ENCODE measurements at places on chromosomes 1 and 21.

GRCh38 chr21:39125752-39126485 is 57.3 kb downstream of the PSMG1 start:
- peak; percentile 42 for DNase-seq

GRCh38 chr1:22088331-22088730 is 35.8 kb downstream of the CDC42 start:
- no peak for DNase-seq

DNA sequence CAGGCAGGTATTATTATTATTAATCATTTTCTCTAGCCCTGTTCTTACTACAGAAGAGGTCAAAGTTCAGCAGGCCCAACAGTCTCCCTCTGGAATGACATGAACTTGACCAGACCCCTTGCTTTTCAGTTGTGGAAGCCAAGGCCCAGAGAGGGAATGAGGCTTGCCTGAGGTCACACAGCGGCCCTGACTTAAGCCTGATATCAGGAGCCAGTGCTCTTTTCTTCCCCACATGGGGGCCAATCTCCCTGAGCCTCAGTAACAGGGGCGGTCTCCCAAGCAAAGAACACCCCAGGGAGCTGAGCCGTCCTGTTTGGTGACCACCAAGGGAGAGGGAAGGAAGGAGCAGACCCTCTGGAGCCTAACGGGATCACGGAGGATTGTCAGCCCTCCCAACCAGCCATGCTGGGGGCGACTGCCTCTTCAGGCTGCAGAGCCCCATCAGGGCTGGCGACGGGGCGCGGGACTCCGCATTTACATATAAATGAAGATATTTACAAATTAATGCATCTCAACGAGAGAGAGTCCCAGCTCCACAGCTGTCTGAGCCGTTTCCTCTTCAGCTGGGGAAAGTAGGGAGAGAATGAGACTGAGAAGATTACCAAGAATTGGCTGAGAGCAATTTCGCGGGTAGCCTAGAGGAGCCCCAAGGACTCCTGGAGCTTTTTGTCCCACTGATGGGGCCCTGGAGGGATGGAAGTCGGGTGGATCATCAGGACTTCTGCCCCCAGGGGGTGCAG is 186.1 kb upstream of the KLHDC7A start:
- no peak for DNase-seq

- DNase-seq = no peak
Observed at GRCh38 chr1:150976879-150977694, 2.5 kb upstream of the CERS2 start.

DNA sequence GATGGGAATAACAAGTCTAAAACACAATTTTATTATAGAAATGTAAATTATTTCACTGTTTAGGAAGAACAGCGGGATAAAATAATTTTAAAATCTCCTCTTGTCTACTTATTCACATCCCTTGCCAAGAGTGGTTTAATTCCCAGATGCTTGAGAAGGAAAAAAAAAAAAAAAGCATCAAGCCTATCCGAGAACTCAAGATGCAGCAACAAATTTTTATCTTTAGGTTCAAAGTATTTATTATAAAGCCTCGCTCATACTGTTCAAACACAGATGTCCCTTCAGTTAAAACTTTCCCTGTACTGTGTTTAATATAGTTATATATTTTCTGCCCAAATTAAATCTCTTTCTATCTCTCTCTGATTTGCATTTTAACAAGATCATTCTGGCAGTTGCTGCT is 1615.8 kb downstream of the PLA2G4A start:
- no peak for DNase-seq

DNA sequence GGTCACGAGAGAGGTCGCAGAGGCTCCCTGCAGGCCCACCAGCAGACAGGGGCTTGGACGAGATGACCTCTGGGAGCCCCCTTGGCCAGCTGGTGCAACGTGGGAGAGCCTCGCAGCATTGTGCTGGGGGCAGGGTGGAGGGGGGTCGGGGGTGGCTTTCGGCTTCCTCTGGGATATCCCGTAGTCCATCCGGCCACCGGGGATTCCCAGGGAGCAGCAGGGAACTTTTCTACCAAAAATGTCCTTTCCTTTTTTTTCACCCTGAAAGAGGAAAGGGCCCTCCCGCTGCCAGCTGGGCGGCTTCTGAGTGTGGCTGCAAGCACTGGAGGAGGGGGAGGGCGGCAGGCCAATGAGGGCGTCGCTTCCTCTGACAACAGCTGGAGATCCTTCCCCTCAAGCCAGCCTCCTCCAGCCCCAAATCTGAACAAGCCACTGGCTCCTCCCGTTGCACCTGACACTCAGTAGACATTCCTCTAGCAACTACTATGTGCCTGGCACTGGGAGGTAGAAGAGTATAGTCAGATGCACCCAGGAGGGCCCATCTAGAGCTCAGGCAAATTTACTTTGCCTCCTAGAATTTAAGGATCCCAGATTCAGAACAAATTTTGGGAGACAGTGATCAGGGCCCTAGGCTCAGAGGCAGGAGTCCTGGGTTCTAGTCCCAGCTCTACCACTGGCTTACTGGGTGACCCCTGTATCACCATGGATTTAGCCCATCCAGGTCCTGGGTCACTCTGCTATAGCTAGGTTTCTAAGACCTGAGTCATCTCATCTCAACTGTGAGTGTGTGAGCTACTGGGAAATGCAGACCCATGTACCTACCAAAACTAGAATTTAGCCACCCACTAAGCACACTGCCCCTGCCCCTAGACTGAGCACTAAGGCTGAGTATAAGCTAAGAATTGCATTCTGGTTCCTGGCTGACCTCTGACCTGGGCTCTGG is 2.7 kb downstream of the MOB3C start:
- no peak for DNase-seq

GRCh38 chr1:168709405-168710363 is 19.3 kb downstream of the DPT start:
- no peak for DNase-seq

GRCh38 chr1:234960722-234961455 is 167.7 kb downstream of the TOMM20 start:
- peak; percentile 51 for DNase-seq

- DNase-seq = no peak
Observed at GRCh38 chr1:205920159-205920558, 23.1 kb downstream of the SLC26A9 start.

GRCh38 chr1:160410406-160411005 is 10.1 kb downstream of the VANGL2 start:
- DNase-seq = no peak

DNA sequence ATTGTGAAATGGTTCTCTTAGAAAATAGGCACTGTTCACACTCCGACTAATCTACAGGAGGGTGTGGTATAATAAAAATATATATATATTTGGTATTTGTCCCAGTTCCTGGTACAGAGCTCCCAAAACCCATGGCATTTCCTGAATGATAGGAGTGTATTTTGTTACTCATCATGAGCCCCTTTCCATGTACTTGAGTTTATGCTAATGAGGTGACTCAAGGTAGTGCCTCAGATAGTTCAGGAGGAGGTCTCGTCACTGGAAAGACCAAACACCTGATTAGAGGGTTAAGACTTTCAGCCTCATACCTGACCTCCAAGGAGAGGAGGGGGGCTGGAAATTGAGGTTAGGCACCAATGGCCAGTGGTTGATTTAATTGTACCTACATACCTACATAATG is 57.9 kb downstream of the TTC3 start:
- DNase-seq = no peak

GRCh38 chr1:226407199-226407496 is 745 bp downstream of the PARP1 start:
- no peak for DNase-seq

GRCh38 chr1:29504709-29505410 is 268.5 kb downstream of the PTPRU start:
- DNase-seq = no peak

DNA sequence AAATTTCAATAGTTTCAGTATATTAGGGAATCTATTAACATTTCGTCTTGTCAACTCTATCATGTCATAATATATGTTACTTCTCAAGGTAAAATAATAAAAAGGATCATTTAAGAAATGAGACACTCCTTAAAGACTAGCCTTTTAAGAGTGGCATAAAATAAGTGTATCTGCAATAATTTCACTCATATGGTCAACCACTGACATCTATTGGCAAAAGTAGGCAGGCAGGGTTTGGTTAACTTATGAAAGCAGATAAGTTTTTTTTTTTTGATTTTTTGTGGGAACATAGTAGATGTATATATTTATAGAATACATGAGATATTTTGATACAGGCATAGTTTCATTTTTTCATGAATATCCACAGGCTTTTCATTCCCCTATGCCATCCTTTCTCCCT is 5.5 kb upstream of the RGS21 start:
- DNase-seq = no peak

- DNase-seq = no peak
Observed at GRCh38 chr1:53338423-53338822, 10.6 kb upstream of the LRP8 start.

- no peak for DNase-seq
Observed at GRCh38 chr1:208093046-208093445, 151.1 kb downstream of the PLXNA2 start.

- no peak for DNase-seq
Observed at GRCh38 chr1:94345148-94345721, 73.0 kb upstream of the ABCD3 start.

DNA sequence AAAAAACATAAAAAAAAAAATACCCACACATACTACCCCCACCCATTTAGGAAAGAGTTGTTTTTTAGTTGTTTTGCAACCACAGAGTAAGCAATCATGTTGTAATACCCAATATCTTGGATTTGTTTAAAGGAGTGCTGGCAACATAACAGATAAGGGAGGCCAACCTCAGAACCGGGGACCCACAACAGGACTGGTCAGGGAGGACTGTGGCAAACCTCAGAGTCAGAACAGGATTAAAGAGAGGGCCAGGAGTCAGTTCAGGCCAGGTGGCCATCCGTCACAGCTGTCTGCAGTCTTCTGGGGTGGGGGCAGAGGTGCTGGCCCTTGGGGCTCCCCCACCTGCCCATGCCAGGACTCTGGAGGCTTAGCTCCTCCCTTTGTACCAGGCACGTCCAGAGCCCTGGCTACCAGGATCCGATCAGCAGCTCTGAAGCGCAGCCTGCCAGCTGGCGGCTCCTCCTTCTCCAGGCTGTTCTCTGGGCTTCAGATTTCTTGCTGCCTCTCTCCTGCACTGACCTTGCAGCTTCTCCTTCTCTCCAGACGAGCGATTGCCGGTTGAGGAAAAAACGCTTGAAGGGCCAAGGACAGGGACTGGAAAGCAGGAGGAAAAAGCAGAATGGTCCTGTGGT is 7.9 kb downstream of the H6PD start:
- peak; percentile 73 for DNase-seq

- DNase-seq = no peak
Observed at GRCh38 chr1:99986656-99987225, 16.9 kb downstream of the SLC35A3 start.

GRCh38 chr1:161008869-161009510 is 12.0 kb downstream of the F11R start:
- no peak for DNase-seq

DNA sequence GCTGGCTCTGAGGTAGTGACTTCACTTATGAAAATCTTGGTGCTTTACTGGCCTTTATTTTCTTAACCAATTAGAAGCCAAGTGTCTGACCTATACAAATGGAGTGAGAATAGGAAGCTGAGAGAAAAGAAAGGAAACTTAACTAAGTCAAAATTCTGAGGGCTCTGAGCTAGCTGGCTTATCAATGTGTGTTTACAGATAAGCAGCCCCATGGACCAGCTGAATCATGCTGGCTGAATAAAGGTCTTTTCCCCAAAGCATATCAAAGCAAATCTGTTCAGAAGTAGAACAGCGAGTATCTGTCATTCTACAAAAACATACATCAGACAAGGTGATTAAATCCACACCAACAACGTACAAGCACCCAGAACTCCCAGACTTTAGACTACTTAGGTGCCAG is 117.2 kb downstream of the BRINP2 start:
- DNase-seq = no peak

GRCh38 chr1:196400478-196401451 is 207.5 kb downstream of the KCNT2 start:
- DNase-seq = no peak

DNA sequence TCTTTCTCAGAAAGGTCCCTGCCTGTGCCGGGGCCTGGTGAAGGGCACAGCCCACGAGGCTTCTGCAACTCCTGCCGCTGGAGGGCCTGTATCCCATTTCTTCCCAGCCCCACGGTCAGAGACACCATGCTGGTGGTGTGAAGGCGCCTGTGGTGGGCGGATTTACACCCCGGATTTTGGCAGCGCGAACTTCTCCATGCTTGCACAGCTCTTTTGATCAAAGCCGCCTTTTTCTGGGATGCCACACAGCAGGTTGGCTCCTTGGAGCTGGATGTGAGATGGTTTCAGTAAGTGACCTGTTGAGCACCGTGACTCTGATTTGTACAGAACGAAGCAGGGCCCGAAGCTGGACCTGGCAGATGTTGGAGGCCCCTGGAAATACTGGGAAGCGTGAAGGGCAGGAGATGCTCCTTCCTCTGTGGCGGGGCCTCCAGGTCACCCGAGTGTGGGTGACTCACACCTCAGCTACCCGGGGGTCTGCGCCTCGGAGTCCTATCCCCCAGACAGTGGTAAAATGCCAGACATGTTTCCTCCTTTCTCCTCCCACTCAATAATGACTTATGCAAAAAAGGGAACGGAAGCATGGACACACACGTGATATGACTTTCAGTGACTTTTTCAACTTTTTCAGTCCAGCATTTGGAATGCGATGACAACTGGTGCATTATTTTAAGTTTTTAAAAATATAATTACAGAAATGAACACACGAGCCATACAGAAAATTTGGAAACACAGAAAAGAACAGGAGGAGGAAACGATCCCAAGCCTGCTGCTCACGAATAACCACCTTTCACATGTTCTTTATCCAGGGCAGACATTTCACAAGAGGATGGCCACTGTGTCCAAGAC is 9.0 kb downstream of the UMODL1 start:
- DNase-seq = no peak

GRCh38 chr1:33163621-33164519 is 18.0 kb downstream of the TRIM62 start:
- no peak for DNase-seq

- no peak for DNase-seq
Observed at GRCh38 chr1:84271441-84272151, 29.9 kb upstream of the SAMD13 start.

DNA sequence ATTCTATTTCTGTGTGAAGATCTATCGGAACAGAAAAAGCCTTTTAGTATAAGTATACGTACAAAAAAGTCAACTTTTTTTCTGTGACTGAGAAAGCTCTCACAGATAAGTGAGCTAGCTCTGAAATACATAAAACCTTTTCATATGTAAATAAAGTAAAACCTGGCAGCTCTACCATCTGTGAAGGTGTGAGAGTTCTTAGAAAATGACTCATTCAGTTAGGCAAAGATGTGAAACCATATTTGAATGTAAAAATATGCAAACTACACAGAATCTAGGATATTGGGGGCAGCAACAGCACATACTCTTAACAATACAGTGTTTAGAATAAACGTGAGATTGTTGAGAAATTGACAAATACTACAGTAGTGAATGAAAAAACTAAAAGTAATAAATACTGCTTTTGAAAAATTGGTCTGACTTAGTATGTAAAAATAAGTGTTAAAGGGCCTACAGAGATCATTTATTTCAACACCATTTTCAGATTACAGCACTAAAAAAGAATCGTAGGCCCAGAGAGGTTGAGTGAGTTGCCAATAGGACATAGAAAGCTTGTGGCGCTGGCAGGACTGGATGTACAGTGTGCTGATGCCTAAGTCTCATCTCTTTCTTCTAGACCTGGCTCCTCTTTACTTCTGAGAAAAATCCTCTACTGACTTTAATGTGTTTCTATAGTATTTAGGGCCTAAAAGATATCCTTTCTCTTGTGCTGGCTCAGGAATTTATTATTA is 19.8 kb downstream of the ATP6V1G3 start:
- no peak for DNase-seq

Measured in HuH-7.5 (cell line).